ENCODE measurements at places on chromosomes 5 and 9.

GRCh38 chr9:93860694-93861658 is 94.2 kb downstream of the BARX1 start:
- DNase-seq, result no peak

- no peak for DNase-seq
Observed at GRCh38 chr5:147560718-147561331, 51.0 kb upstream of the DPYSL3 start.

DNA sequence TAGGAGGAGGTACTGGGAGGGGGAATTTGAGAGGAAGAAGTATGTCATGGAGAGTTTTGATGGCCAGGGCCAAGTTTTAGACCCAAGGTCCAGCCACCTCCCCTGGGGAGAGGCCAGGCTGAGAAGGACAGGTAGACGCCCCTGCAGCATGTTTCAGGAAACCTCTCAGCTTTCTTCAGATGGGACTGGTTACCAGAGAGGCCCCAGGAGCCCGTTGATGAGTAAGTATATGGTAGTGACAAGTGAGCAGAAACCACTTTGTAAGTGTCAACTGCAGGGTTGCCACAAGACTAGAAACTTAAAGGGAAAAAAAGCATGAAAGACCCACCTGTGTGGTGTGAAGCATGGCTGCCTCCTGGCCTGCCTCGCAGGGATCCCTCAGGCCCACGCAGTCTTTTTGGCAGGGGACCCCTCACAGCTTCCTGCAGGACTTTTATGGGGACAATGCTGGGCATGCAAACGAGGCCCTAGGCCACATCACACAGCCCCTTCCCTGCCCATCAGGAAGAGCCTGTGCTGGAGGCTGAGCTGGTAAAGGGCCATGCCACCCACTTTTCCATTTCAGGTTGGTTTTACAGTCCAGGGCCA is 255.9 kb downstream of the FSTL4 start:
- no peak for DNase-seq

GRCh38 chr5:37786862-37787519 is 52.9 kb downstream of the GDNF start:
- no peak for DNase-seq

GRCh38 chr5:165119175-165119574 is 1613.8 kb downstream of the MAT2B start:
- DNase-seq, result no peak

DNA sequence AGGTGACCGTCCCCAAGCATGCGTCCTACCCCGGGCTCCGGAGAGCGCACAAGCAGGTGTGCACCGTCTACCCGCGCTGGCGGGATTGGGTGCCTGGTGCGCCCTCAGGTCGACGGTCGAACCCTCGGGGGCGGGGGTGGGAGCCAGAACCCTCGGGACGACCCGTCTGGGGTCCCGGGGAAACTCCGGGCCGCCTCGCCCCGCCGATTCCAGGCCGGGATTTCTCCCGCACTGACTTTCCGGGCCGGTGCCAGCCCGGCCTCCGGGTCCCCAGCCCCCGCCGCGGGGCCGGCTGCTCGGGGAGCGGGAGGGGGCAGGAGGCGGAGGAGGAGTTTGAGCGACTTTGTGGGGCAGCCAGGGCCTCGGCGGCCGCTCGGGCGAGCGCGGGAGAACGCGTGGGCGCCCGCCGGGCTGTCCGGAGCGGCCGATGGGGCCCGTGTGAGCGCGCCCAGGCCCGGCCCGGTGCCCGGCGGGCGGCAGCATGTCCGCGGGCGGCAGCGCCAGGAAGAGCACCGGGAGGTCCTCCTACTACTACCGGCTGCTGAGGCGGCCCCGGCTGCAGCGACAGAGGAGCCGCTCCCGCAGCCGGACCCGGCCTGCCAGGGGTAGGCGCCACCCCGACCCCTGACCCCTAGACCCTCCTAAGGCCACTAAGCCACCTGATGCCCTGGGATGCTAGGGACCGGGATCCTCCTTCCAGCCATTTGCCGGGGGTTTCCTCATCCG is at the start of gene DAB2IP:
Gene DAB2IP (plus strand): TSS at position 340 of the 726 bp plus-strand sequence. CDS start 142 bp downstream, at position 482.
- no peak for DNase-seq

GRCh38 chr9:72509635-72510034 is 11.8 kb upstream of the TMC1 start:
- no peak for DNase-seq

DNA sequence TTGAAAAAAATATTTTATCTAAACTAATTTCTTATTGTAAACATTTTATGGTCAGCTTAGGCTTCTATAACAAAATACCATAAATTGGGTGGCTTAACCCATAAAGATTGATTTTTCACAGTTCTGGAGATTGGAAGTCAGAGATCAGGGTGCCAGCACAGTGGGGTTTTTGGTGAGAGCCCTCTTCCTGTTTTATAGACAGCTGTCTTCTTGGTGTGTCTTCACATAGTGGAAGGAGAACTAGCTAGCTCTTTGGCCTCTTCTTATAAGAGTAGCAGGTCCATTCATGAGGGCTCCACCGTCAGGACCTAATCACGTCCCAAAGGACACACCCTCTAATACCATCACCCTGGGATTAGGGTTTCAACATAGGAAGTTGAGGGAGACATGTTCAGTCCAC is 26.6 kb downstream of the OTULINL start:
- DNase-seq, result no peak

DNA sequence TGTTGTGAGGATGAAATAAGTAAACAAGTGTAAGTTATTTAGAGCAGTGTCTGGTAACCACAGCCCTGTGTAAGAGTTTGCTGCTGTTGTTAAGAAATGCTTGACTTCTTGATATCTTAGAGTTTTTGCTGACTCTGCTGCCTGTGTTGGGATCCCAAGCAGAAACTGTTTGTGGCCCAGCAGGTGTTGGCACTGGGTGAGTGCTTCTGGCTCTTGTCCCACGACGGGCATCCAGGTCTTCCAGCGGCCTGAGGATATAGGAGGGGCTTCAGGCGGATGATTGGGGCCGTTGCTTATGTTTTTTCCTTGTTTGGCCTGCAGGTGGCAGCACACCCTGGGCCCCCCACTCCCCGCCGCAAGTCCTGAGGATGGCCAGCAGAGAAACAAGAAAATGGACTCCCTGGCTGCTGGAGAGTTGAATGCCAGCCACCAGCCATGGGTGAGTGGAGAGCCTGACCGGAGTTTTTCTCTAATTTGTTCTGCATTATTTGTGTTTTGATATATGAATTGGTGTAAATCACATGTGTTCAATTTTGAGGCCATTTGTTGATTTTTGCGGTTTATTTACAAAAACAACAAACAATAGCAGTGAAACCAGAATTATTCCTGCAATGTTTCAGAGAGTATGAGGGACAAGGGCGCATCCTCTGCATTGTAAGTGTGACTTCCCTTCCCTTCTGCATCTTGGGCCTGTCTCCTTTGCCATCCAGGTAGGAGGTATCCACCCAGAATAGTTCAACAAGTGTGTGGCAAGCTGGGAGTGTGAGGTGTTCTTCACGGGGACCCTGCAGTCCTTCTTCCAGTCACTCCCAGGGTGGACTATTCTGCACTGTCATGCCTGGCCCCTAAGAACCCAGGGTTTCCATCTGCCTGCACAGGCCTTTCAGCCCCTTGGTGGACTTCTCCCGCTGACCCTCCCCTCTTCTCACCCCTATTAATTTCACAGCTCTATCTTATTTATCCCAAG is 50.3 kb downstream of the SLC22A5 start:
- DNase-seq, result no peak

DNA sequence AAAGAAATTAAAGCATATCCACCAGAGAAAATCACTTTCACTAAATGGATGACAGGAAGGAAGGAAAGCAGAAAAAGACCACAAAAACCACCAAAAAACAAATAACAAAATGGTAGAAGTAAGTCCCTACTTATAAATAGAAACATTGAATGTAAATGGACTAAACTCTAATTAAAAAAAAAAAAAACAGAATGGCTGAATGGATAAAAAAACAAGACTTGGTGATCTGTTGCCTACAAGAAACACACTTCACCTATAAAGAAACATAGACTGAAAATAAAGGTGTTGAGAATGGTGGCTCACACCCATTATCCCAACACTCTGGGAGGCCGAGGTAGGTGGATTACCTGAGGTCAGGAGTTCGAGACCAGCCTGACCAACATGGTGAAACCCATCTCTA is 122.9 kb downstream of the HMHB1 start:
- no peak for DNase-seq

All from NCI-H2081 treated with DMSO at 0.1 percent for 48 hours (cell line).